Activated T-cell treated with anti-CD3 and anti-CD28 coated beads for 4 hours (primary cell): ENCODE measurements at places on chromosomes 16 and 17.

DNA sequence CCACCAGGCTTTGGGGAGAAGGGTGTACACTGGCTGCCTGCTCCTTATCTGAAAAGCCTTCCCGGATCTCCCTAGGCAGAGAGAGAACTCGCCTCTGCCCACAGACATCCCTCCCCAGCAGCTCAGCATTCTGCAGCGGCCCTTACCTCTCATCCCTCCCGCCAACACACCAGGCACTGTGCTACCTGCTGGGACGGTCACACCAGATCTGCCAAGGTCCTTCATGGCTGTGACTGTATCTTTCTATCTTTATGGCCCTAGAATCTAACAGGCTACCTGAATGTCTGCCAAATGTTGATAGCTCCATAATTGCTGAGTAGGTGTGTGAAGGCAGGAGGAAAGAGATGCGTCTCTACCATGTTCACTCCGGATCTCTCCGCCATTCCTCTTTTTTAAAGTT lies 7.9 kb downstream of the TSNAXIP1 start:
- DNase-seq = no peak

DNA sequence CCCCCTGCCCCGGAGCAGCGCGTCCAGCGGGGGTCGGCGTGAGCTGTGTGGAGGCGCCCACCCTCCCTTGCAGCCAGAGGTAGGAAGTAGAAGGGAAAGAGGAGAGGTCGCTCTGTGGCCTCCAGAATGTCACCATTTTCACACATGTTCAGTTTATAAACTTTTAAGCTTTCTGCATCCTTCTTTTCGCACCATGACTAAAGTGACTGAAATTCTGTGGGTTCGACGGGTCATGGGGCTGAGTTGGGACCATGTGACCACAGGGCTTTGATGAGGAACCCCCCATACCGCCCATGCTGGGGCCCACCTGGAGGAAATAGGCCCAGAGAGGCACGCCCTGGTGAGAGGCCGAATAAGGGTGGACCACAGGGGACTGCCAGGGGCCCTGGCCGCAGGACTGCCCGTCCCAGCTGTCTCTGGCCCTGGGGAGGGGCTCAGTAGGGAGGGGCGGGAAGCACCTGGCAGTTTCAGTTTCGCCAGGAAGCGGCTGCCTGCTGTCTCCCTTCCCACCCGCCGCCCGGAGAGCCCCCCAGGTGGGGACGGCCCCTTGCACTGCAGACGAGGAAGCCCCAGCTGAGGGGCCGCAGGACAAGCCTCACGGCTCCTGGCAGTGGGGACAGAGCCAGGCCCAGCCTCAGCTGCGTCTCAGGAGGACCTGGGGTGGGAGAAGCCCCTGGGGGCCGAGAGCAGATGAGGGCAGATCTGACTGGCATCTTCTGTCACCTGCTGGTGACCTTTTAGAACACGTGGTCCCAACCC lies 9.0 kb downstream of the CBFA2T3 start:
- DNase-seq = no peak

GRCh38 chr16:56701534-56701933 lies 19.3 kb downstream of the MT1X start:
- DNase-seq = no peak

GRCh38 chr17:81000631-81001357 lies 9.2 kb downstream of the CHMP6 start:
- DNase-seq = no peak

DNA sequence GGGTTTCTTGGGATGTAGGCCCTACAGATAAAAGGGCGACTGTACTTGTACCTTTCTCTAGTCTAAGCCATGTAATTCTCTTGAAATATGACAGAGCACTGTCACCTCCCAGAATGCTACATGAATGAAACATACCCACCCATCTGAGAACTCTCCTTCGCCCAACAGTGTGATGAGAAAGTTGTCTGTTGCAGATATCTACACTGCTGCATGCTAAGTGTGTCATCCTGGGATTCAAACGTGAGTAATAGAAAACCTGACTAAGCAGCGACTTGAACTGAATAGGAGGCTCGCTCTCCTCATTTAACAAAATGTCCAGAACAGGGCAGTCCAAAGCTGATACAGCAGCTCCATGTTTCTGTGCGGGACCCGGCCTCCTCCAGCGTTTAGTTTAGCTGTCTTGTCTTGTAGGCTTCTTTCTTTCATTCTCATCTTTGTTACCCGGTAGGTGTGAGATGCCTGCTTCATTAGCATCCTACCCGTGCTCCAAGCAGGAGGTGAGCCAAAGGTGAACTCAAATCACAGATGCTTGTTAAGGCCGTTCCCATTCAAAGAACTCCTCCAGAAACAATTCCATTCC lies 211.9 kb downstream of the PRKCA start:
- no peak for DNase-seq

DNA sequence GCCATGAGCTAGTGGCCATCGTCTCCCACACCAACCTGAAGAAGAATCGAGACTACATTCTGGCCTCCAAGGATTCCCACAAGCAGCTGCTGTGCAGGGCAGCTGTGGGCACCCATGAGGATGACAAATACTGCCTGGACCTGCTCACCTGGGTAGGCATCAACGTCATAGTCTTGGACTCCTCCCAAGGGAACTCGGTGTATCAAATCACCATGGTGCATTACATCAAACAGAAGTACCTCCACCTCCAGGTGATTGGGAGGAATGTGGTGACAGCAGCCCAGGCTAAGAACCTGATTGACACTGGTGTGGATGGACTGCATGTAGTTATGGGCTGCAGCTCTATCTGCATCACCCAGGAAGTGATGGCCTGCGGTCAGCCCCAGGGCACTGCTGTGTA lies 70.2 kb downstream of the GRIN2A start:
- DNase-seq = no peak

- no peak for DNase-seq
These were observed 27.9 kb downstream of the CDR2 start for GRCh38 chr16:22346483-22346882.

DNA sequence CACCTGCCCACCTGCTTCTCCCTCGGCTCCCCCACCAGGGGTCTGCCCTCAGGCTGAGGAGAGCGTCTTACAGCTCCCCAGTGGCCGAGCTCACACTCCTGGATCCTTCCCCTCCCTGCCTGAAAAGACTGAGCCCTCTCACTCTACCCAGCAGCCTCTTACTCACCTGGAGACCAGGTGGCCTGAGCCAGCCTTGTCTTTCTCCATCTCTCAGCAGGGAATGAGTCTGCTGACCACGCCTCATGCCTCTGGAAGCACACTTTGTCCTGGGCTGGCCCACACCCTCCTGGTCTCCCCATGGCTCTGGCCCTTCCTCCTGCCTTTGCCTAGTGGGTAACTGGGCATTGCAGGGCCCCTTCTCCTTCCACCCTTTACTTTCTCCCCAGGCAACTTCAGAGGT lies 177.2 kb downstream of the ENGASE start:
- DNase-seq = no peak
